Mucosa of descending colon (tissue), 3 donors: ENCODE measurements at places on chromosomes 2 and 18.

DNA sequence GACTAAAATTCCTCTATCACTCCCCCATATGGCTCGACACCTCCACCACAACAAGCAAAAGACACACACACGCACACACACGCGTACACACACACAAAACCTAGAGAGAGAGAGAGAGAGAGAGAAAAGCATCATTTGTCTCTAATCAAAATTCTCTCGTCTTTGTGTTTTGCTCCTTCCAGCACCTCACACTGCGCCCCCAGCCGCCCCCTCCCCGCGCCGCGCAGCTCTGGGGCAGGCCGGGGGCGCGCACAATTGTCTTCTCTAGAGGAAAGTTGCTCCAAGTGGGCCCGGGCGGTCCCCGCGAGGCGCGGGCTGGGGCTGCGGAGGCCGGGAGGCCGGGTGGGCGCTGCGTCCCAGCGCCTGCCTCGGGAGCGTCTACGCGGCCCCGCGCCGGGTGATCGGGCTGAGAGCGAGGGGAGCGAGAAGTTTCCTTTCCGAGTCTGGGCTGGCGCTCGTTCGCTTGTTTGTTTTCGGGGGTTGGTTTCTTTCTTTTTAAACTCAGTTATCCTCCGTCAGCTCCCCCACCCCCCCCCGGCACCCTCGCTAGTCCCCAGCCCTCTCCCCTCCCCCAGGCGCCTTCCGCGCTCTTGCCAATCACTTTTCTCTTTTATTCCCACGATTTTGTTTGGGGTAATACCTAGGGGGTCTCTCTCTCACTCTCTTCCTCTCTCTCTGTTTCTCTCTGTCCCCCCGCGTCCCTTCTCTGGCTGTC lies 4.1 kb downstream of the ZEB2 start:
- DNase-seq = peak; percentile 54

GRCh38 chr2:219149667-219150066 lies 10.9 kb downstream of the NHEJ1 start:
- no peak for DNase-seq

- no peak for DNase-seq
Measured at GRCh38 chr18:70069965-70070364, 122.3 kb upstream of the CD226 start.

- peak; percentile 78 for DNase-seq
Measured at GRCh38 chr2:46841621-46842020, 74.0 kb downstream of the MCFD2 start.

DNA sequence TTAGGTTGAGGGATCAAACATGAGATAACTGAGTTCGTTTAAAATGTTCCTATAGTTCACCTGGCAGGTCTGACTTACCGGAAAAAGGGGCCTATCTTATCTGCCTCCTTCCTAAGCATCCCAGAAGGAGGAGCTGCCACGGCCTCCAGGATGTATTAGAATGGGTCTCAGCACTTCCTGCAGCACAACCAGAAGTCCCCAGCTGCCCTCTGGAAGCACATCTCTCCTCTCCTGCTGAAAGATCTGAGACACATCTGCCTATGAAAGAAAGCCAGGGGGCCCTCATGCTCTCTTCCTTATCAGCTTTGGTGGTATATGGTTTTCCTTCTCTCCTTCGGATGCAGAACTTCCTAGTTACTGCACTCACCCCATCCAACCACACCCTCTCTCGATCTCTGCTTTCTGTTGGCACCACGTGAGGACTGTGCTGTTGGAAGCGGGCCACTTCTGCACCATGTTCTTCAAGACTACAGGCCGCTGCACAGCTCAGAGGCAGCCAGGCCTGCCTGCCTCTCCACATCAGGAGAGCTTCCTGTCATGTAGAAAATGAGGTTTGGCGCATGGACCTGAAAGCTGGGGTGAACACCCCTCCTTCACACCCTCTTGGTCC lies 6.5 kb downstream of the IGFBP5 start:
- no peak for DNase-seq

GRCh38 chr2:200746301-200746700 lies 65.4 kb upstream of the BZW1 start:
- no peak for DNase-seq

- no peak for DNase-seq
Measured at GRCh38 chr2:12685956-12686355, 30.8 kb upstream of the TRIB2 start.

- no peak for DNase-seq
Measured at GRCh38 chr2:98708396-98709186, 22.3 kb downstream of the MGAT4A start.

DNA sequence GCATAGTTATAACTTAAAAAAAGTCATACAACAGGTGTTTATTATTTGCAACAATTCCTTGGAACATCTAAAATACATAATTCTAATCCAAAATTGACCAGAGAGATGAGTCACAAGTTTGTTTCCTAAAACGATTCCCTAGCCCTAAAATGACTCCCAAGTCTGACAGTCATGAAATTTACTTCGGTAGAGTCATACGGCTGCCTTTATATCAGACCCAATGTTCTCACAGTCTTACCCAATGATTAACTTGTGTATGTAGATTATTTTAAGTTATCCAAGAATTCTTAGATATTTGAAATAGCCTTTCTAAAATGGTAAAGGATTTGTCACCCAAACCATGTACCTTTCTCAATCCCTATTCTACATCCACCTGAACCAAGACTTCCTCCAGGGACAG lies 174.9 kb downstream of the LAMA1 start:
- DNase-seq = no peak
